Body of pancreas (tissue), 4 donors: ENCODE measurements at places on chromosomes 6 and 20. TPM values are rescaled to one million over a fixed set of nuclear protein-coding genes. Genes with fewer than 3 reads are reported as not detected.

Gene DPPA5
- total RNA-seq: not detected

Gene TBX18
- 0.52 TPM for total RNA-seq

Gene SLC22A16
- not detected for total RNA-seq

Gene MDFI
- 4.9 TPM for total RNA-seq

Gene PDYN
- total RNA-seq: not detected

Gene SRSF6
- total RNA-seq: 90.6 TPM

DNA sequence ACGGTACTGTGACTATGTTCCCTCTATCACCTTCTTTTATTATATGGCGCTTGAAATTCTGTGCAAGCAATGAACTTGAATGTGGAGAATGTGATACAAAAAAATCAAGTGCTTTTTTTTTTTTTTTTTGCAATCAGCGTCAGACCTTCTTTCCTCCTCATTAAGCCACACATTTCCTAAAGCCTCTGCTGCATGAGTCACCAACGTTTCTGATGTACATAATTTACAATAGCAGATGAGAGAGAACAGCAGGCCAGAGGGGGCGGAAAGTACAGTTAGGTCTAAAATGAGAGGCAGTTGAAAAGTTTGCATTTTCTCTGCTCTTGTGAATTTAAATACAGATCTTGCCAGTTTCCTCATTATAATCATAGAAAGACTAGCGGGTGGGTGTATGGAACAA lies 114.6 kb upstream of the RIPOR2 start:
- H3K4me3 ChIP-seq: no peak overlapping the region
- no peaks in the 10 kb centered on the region for H3K36me3 ChIP-seq
- no peak overlapping the region for H3K27ac ChIP-seq
- DNase-seq: no peak

DNA sequence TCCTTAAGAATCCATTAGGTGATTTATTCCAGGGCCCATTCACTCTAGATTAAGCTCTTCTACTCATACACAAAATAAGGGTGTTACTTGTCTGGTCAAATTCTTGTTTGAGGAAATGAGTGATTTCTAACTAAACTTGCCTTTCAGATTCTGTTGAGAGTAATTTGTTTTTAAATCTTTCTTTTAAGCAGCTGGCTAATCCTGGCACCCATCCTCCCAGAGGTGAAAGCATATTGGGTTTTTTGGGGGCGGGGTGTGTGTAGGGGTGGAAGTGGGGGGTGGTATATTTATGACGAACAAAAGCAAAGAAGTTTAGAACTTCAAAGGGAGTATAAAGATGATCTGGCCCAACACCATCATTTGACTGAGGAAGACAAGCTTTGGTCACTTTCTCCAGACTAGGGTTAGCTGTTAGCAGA lies 94.7 kb downstream of the RTN4IP1 start:
- no peak for DNase-seq
- no peak overlapping the region for H3K4me3 ChIP-seq
- H3K27ac ChIP-seq: no peak overlapping the region

DNA sequence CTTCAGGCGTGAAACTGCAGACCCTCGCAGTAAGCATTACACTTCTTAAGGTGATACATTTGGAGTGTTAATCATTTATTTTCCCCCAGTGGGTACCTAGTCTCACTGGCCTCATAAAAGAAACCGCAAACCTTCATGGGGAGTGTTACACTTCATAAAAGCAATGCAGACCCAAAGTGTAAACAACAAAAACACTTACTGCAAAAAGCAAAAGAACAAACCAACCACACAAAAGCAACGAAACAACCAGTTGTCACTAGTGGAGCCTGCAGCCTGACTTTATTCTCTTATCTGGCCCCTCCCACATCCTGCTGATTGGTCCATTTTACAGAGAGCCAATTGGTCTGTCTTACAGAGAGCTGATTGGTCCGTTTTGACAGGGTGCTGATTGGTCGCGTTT lies 23.8 kb downstream of the LY86 start:
- no peak for DNase-seq
- no peak overlapping the region for H3K4me3 ChIP-seq
- no peaks in the 10 kb centered on the region for H3K4me1 ChIP-seq
- no peak overlapping the region for H3K27ac ChIP-seq
- H3K36me3 ChIP-seq: no peaks in the 10 kb centered on the region

GRCh38 chr6:136922685-136923006 lies 545 bp downstream of the SLC35D3 start:
- no peak overlapping the region for H3K27ac ChIP-seq
- H3K27me3 ChIP-seq: peaks cover 12% of the 10 kb centered on the region
- no peaks in the 10 kb centered on the region for H3K36me3 ChIP-seq

DNA sequence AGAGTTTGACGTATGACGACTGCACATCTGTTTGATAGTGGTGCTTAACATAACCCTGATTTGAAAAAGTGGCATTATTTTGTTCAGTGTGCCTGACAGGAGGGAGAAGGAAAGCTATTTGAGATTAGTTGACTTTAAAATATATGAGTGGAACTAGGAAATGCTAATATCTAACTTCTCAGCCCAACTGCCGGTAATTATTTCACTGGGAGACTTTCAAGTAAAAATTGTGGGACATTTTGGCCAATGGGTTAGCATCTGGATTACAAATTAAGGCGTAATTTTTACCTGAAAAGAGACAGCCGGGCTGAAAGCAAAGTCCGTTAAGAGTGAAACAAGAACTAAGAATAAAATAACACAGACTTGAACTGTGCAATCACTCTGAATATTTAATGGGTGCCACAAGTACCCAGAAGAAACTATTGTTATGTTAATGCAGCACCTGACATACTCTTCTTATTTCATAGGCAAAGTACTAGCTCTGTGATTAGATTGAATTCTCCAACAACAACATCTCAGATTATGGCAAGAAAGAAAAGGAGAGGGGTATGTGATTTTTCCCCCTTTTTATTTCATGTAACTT lies 2.0 kb downstream of the HEY2 start:
- no peak overlapping the region for H3K4me3 ChIP-seq
- H3K4me1 ChIP-seq: peaks cover 20% of the 10 kb centered on the region
- peak overlapping the region; percentile 96 for H3K27ac ChIP-seq
- H3K36me3 ChIP-seq: no peaks in the 10 kb centered on the region

DNA sequence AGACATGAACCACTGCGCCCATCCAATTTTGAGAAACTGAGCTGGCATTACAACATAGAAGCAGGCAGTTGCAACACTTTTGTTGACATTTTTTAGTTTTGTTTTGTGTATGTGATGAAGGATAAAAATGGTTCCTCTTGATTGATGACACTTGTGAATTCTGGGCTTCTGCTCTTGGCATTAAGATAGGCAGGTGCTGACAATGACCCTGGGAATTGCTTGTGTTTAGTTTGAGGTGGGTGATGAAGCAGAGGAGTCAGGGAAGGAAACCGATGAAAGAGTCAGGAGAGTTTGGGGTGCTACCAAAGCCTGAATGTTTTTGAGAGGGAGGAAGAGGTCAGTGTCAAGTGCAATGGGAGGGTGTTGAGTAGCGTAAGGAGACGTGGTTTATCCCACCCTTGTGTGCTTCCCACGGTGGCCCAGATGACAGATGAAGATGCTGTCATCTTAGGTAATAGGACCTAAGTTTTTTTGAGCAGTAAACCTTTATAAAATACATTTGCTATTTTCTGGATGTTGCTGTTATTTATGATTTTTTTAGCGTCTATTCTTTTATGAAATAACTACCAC lies 19.4 kb downstream of the CDS2 start:
- no peaks in the 10 kb centered on the region for H3K27me3 ChIP-seq
- H3K4me3 ChIP-seq: no peak overlapping the region
- no peaks in the 10 kb centered on the region for H3K36me3 ChIP-seq
- H3K27ac ChIP-seq: no peak overlapping the region
- peaks cover 30% of the 10 kb centered on the region for H3K4me1 ChIP-seq

GRCh38 chr6:117449549-117450439 lies 24.1 kb upstream of the ROS1 start:
- H3K27me3 ChIP-seq: no peaks in the 10 kb centered on the region
- H3K27ac ChIP-seq: no peak overlapping the region
- peak; percentile 74 for DNase-seq
- no peaks in the 10 kb centered on the region for H3K36me3 ChIP-seq
- H3K4me3 ChIP-seq: no peak overlapping the region
- no peaks in the 10 kb centered on the region for H3K4me1 ChIP-seq

GRCh38 chr20:10051185-10051584 lies 16.4 kb downstream of the ANKEF1 start:
- no peaks in the 10 kb centered on the region for H3K27me3 ChIP-seq
- no peaks in the 10 kb centered on the region for H3K36me3 ChIP-seq
- DNase-seq: no peak
- no peak overlapping the region for H3K4me3 ChIP-seq
- H3K4me1 ChIP-seq: peaks cover 6% of the 10 kb centered on the region
- no peak overlapping the region for H3K27ac ChIP-seq

DNA sequence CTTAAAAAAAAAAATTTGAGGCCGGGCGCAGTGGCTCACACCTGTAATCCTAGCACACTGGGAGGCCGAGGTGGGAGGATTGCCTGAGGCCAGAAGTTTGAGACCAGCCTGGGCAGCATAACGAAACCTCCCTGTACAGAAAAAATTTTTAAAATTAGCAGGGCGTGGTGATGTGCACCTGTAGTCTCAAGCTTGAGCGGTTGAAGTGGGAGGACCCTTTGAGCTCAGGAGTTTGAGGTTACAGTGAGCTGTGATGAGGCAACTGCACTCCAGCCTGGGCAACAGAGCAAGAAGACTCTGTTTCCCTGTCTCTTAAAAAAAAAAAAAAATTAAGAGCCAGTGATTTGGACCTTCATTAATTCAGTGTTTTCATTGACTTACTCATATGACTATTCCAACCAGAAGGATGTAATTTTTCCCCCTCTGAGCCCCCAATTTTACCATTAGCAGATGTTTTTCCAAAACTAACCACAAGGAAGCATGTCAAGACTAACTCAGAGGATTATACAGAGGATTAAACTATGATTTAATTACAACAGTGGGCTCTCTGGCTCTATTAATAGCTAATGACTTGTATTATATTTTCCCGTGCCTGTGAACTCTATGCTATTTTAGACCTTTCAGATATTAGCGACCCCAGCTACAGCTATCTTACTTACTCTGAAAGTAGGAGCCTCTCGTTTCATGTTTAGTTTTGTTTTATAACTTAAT lies 75.1 kb downstream of the ARID1B start:
- H3K36me3 ChIP-seq: no peaks in the 10 kb centered on the region
- DNase-seq: no peak
- H3K27ac ChIP-seq: no peak overlapping the region
- H3K4me1 ChIP-seq: peaks cover 45% of the 10 kb centered on the region

DNA sequence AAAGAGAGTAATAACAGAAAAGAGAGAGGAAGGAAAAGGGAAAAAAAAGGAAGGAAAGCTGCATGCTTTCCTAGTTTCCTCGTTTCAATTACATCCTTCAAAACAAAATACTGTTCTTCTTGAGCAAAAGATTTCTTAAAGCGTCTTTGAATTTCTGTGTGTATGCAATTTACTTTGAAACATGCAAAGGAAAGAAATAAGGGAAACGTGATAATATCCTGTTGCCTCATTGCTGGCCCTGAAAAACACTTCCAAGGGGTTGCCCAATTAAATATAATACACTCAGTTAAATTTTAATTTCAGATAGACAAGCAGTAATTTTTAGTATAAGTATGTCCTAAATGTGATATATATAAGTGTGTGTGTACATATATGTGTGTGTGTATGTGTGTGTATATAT lies 51.2 kb upstream of the TPD52L1 start:
- no peak for DNase-seq
- no peaks in the 10 kb centered on the region for H3K27me3 ChIP-seq
- peaks cover 4% of the 10 kb centered on the region for H3K4me1 ChIP-seq
- H3K36me3 ChIP-seq: no peaks in the 10 kb centered on the region

DNA sequence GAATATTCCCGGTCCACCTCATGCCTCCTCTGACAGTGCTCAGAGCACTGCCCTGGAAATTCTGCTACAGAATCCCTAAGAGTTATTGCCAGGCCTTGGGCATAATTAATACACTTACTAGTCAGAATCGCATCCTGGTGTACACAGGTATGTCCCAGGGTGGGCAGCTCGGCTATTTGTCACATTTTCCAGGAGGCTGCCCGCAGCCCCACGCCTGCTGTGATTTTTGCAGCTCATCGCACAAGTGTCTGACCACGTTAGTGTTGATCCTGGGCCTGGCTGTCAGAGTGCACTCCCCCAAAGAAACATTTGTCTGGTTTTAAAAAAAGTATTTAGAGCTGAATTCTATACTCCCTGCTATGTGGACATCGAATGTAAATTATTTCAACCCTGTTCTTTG lies 105.4 kb downstream of the CD83 start:
- no peaks in the 10 kb centered on the region for H3K36me3 ChIP-seq
- no peak overlapping the region for H3K4me3 ChIP-seq
- no peaks in the 10 kb centered on the region for H3K4me1 ChIP-seq
- no peak for DNase-seq
- H3K27me3 ChIP-seq: no peaks in the 10 kb centered on the region

DNA sequence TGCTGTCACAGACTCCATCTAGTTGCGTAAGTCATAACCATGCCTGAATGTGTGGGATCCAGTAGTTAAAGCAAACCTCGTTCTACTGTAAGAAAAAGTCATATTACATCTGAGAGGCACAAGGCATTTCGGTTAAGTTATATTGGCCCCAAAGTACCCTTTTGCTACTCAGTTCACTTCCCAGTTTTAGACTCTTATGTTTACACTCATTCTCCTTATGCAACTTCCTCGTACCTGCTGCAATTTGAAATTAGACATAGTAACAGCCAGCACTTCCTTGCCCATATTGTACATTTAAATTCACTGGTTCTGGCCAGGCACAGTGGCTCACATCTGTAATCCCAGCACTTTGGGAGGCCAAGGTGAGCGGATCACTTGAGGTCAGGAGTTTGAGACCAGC lies 37.0 kb downstream of the PEX7 start:
- H3K4me1 ChIP-seq: peaks cover 14% of the 10 kb centered on the region
- no peak overlapping the region for H3K27ac ChIP-seq
- H3K4me3 ChIP-seq: no peak overlapping the region
- no peaks in the 10 kb centered on the region for H3K27me3 ChIP-seq
- no peak for DNase-seq
- no peaks in the 10 kb centered on the region for H3K36me3 ChIP-seq

DNA sequence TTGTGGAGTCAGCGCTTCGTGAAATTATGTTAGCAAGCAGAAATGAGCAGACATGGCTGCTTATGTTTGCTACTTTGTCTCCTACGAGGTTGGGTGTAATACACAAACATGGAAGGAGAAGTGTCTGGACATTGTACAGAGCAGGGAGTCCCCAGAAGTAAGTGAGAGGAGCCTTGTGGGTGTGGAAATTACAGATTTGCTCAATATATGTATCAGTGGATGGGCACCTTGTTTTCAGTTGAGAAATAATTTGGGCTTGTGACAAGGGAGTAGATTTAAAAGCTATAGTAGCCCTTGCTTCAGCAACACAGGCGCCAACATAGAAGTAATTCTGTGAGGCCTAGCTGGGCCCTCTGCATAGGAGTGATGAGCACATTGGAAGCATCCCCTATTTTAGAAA lies 49.2 kb downstream of the HECA start:
- H3K27me3 ChIP-seq: no peaks in the 10 kb centered on the region
- no peak overlapping the region for H3K27ac ChIP-seq
- H3K4me3 ChIP-seq: no peak overlapping the region
- H3K36me3 ChIP-seq: no peaks in the 10 kb centered on the region

- no peaks in the 10 kb centered on the region for H3K27me3 ChIP-seq
- no peak overlapping the region for H3K27ac ChIP-seq
- H3K4me1 ChIP-seq: no peaks in the 10 kb centered on the region
- H3K4me3 ChIP-seq: no peak overlapping the region
- no peak for DNase-seq
Observed at GRCh38 chr6:168575346-168576098, 134.5 kb downstream of the SMOC2 start.
